Endothelial cell (in vitro differentiated cells): ENCODE measurements at places on chromosomes 4 and X.

- H3K4me1 ChIP-seq = peaks cover 18% of the 10 kb centered on the region
- no peaks in the 10 kb centered on the region for H3K27me3 ChIP-seq
- no peak overlapping the region for H3K4me3 ChIP-seq
- peak overlapping the region; percentile 72 for H3K27ac ChIP-seq
Measured at GRCh38 chrX:136268051-136269048, 17.1 kb upstream of the MAP7D3 start.

GRCh38 chr4:182325848-182326255 is 82.7 kb downstream of the TENM3 start:
- no peaks in the 10 kb centered on the region for H3K27me3 ChIP-seq
- DNase-seq = no peak
- no peak overlapping the region for H3K27ac ChIP-seq
- no peaks in the 10 kb centered on the region for H3K36me3 ChIP-seq

DNA sequence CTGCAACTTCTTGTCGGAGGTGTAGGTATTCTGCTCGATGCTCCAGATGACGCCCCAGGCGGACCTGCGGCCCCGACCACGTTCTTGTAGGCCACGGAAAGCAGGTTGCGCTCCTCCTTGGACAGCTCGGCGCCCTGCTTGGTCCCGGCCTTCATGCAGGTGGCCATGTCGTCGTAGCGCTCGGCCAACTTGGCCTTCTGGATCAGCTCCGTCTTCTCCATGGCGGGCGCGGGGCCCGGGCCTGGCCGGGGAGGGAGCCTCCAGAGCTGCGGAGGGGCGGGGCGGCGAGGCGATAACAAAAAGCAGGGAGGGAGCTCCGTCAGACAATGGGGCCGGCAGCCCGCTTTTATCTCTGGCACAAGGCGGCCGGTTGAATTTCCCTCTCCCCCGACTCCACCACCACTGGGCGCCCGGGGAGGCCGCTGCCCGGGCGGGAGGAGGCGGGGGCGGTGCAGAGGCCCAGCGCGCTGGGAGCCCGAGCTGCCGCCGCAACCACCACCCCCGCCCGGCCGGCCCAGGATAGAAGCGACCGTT is 28.3 kb upstream of the DRP2 start:
- no peaks in the 10 kb centered on the region for H3K27me3 ChIP-seq
- H3K36me3 ChIP-seq = peaks cover 4% of the 10 kb centered on the region
- no peaks in the 10 kb centered on the region for H3K4me1 ChIP-seq
- DNase-seq = peak; percentile 41

- H3K27me3 ChIP-seq = peaks cover 7% of the 10 kb centered on the region
- peaks cover 10% of the 10 kb centered on the region for H3K36me3 ChIP-seq
- DNase-seq = no peak
- no peak overlapping the region for H3K4me3 ChIP-seq
- no peaks in the 10 kb centered on the region for H3K4me1 ChIP-seq
- H3K27ac ChIP-seq = no peak overlapping the region
Measured at GRCh38 chrX:700936-701335, 70.3 kb downstream of the SHOX start.

DNA sequence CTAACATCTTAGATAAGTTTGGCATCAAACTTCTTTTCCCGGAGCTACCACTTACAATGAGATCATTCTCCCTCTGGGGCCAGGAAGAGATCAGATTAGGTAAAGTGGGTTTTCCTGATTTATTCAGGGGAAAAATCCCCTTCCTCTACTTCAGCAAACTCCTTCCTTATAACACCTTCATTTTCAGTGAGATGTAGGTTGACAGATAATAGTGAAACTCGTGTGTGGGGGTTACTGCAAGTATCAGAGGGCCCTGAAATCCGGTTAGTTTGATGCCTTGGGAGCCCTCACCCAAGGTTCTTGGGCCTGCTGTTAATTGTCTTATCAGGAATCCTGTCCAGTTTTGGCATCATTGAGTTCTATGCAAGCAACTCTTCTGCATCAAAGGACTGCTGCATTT is 10.8 kb downstream of the FTHL17 start:
- H3K27me3 ChIP-seq = no peaks in the 10 kb centered on the region
- H3K4me1 ChIP-seq = peaks cover 6% of the 10 kb centered on the region
- DNase-seq = no peak
- H3K4me3 ChIP-seq = no peak overlapping the region

GRCh38 chrX:31268359-31268758 is 196.5 kb upstream of the FTHL17 start:
- H3K4me3 ChIP-seq = no peak overlapping the region
- H3K4me1 ChIP-seq = no peaks in the 10 kb centered on the region
- DNase-seq = no peak
- H3K27ac ChIP-seq = no peak overlapping the region
- no peaks in the 10 kb centered on the region for H3K36me3 ChIP-seq

- no peak overlapping the region for H3K27ac ChIP-seq
- peaks cover 10% of the 10 kb centered on the region for H3K4me1 ChIP-seq
- H3K36me3 ChIP-seq = no peaks in the 10 kb centered on the region
- DNase-seq = no peak
- H3K4me3 ChIP-seq = no peak overlapping the region
Measured at GRCh38 chrX:133923113-133923512, 62.3 kb downstream of the GPC3 start.

- H3K27me3 ChIP-seq = peaks cover 7% of the 10 kb centered on the region
- no peaks in the 10 kb centered on the region for H3K4me1 ChIP-seq
- no peak overlapping the region for H3K27ac ChIP-seq
- H3K4me3 ChIP-seq = no peak overlapping the region
Measured at GRCh38 chr4:73673286-73673685, 53.0 kb upstream of the RASSF6 start.

DNA sequence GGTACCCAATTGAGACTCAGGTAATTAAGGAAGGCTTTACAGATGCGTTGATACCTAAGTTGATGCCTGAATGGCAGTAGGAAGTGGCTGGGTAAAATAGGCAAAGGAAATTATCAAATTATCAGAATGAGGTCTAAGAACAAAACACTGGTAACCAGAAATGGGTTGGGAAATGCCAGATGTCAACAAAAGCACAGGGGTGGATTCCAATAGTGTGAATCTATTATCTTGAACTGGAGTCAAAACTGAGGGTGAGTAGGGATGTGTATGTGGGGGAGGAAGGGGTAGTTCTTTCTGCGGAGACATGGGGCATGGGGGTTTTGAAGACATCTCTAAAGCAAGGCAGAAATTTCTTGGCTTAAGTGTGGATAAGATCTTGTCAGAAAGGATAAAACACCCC is 16.0 kb upstream of the SEPTIN6 start:
- no peaks in the 10 kb centered on the region for H3K36me3 ChIP-seq
- H3K4me1 ChIP-seq = no peaks in the 10 kb centered on the region
- no peak overlapping the region for H3K4me3 ChIP-seq
- DNase-seq = no peak
- H3K27me3 ChIP-seq = peaks cover 1% of the 10 kb centered on the region
